ENCODE measurements at places on chromosomes 16 and 17.

DNA sequence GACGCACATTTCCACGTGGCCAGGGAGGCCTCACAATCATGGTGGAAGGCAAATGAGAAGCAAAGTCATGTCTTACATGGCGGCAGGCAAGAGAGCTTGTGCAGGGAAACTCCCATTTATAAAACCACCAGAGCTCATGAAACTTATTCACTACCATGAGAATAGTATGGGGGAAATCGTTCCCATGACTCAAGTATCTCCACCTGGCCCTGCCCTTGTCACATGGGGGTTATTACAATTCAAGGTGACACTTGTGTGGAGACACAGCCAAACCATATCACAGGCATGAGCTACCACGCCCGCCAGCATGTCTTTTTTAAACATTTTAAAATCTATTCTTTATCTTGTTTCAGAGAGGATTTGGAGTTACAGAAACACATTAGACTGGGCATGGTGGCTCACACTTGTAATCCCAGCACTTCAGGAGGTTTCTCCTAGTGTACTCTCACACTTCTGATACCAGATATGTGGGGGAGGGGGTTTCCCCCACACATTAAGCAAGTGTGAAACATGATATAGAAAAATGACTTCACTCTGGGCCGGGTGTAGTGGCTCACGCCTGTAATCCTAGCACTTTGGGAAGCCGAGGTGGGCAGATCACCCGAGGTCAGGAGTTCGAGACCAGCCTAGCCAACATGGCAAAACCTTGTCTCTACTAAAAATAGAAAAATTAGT is 5.6 kb upstream of the ATMIN start:
- DNase-seq: no peak

DNA sequence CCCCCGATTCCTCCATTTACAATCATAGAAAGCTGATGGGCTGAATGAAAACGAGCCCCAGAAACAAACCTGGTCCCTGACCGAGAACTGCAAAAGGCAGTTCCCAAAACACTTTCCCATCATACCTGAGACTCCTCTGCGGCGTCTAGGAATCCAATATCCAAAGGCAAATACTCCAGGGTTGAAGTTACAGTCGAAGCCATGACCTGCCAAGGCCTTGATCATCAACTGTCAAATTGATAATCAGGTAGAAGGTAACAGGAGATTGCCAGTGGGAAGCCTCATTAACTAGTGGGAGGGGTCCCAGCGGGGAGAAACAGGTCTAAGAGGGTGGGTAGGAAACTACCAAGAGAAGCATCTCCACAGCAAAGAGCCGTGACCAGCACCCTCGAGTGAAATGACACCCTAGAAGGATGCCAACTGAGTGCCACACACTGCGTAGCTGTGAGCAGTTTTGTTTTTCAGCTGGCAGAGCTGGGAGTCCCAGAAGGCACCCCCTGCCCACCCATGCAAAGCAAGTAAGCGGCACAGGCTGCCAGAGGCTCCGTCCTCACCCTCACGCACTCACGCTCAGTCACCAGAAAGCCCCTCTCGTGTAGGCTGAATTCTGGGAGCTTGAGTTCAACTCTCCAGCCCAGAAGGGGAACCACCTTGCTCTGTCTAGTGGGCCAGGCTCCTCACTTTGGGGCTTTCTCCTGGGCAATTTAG is 146.1 kb downstream of the GAS7 start:
- DNase-seq: no peak

DNA sequence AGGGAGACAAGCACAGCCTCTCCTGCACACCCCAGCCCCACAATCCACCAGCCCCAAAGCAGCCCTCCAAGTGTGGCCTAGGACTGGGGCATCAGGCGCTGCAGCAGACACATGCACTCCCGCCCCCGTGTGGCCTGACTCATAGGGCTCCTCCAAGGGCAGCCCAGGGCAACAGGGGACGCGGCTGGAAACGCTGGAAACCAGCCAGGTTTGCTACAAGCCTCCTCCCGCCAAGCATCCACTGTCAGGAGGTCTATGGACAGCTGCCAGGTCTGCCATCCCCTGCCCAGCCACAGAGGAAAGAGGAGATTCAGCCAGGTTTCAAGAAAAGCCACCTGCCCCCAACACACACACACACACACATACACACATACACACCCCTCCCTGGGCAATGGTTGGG is 25.8 kb downstream of the SRCIN1 start:
- no peak for DNase-seq

DNA sequence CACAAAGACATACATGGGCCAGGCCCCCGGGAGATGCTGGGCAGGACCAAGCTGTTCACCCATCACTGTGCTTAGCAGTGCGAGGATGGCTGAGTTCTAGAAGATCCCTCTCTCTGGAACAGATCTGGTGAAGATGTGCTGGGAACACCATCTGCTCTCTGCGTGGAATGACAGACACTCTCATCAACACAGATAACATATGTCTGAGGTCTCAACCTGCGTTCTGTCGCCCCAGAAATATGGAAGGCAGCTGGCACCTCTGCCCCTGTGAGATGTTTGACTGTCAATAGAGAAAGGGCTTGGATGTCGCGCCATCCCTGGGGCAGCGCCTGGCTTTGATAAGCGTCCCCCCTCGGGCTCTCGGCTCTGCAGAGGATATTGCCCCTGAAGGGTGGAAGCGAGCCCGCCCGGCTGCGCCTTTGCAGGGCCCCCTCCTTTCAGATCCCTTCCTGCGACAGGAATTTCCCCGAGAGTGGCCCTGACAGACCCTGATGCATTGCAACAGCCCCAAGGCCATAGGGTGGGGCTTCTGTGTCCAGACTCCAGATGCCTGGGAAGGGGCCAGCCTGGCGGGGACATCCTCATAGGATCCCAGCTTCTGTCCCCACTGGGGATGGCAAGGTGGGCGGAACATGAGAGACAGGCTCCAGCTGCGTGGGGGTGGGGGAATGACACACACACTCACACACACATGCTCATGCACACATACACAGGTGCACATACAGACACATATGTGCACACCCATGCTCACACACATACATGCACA is 86.9 kb upstream of the ZNF469 start:
- DNase-seq: no peak

GRCh38 chr16:11032000-11032921 is 87.9 kb downstream of the CLEC16A start:
- DNase-seq: no peak

GRCh38 chr17:62309396-62309795 is 71.0 kb upstream of the EFCAB3 start:
- DNase-seq: no peak

- no peak for DNase-seq
Measured at GRCh38 chr17:30476726-30477082, 504 bp upstream of the GOSR1 start.

- DNase-seq: no peak
Measured at GRCh38 chr17:40720899-40721298, 17.3 kb upstream of the KRT24 start.
